ENCODE measurements at places on chromosomes 16 and 17.

- DNase-seq = no peak
Observed at GRCh38 chr17:48392857-48393256, 37.2 kb downstream of the SKAP1 start.

DNA sequence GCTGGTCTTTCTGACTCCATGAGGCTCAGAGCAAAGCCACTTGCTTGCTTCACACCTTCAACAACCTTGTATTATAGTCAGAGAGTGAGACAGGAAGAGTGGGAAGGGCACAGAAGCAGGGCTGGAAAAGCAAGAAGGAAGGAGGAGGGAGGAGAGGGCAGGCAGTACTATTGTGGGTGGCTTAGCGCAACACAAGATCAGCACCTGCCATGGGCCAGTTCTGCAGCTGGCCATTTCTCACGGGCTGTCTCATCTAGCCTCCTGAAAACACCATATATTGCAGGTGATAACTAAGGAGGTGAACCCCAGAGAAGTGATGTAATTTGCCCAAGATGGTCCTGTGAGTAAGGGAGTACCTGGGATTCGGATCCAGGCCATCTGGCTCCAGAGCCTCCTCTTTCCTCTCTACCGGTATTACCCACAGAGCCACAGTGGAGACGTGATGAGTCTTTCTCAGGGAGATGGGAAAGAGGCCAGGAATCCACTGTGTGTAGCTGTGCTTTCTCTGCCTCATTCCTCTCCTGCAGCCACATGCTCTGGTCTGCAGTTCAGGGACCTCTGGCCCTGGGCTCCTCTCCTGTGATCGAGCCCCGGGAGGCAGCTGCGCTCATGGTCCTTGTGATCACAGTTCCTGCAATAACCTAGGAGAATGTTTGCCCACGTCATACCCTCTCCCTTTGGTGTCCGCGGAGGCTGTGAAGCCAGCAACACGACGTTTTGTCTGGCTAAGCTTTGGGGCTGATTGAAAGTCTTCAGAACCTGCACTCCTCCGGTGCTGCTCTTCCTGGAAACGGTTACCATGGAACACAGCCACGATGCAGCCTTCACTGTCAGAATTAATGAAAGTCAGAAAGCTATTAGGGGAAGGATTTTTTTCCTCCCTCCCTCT lies 178.1 kb upstream of the CCL2 start:
- DNase-seq = no peak

DNA sequence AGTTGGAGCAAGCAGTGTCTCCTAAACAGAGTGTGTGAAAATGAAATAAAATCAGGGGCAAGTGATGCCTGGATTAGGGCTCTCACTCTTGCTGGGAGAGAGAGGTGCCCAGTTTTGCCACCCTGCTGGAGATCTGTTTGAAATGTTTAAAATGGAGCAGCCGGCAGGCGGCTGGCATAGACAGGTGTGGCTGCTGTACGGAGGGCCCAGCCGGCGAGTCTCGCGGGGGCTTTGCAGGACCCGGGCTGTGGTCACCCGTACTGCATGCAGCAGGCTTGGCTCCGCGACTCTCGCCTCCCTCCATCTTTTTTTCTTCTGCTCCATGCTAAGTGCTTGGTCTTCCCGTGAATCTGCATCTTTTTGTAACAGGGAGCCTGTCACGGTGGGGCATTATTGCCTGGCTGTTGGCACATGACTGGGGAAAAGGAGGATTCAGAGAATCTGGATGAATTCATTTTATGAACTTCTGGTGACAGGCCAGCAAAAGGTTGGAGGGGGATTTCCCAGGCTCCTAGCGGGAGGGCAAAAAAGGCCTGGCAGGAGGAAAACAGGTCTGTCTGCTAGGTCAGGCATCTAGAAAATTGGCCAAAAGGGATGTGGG lies 1.8 kb downstream of the ZNRF1 start:
- no peak for DNase-seq

DNA sequence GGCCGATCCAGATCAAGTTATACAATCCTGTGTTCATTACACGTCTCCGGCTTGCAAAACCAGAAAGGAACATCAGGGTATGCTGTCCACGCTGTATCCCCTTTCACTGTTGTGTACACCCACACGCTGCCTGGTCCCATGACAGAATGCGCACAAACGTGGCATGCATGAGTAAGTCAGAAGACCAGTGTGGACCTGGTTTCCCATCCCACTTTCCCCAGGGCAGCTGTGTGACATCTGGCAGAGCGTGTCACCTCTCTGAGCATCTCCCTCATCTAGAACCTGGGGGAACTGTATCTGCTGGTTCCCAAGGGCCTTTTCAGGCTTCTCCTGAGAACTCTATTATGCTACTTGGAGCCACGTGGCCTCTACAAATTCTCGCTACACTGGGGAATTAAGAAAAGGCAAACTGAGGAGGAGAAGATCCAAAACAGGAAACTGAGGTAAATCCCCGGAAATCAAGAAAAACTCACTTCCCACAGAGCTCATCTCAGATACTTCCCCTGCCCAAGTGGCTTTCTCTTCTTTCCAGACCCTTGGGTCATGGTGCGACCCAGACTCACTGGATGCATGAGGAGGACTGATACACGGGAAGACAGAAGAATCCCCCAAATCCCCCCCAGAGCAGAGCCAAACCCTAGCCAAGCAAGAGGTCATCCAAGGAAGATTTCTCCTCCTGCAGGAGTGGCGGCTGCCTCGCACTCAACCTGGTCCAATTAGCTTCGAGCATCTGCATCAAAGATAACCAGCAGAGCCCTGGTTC lies 139.3 kb downstream of the GAS7 start:
- no peak for DNase-seq

DNA sequence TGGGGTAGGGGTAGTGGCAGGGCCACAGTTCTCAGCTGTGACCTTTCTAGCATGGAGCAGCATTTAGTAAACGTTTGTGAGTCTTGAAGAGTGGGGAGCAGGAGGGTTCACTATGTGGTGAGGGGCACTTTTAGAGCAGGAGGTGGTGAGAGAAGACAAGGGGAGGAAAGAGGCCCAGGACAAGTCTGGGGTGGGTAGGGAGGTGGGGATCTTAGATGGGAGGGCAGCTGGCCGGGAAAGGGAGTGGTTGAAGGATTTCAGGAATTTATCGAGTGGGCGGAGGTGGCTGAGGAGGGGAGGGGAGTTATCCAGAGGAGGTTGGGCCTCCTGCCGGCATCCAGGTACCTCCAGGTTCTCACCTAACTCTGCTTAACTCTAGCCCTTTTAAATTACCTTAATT lies 1.9 kb downstream of the CLEC16A start:
- DNase-seq = no peak

GRCh38 chr17:17900615-17901520 lies 64.1 kb upstream of the SREBF1 start:
- no peak for DNase-seq

GRCh38 chr17:7688808-7689316 lies 585 bp downstream of the WRAP53 start:
- no peak for DNase-seq

GRCh38 chr17:66306446-66306845 lies 4.0 kb downstream of the PRKCA start:
- no peak for DNase-seq

GRCh38 chr16:27253526-27253930 lies 15.0 kb downstream of the NSMCE1 start:
- no peak for DNase-seq

- DNase-seq = no peak
Observed at GRCh38 chr17:15404106-15405057, 63.0 kb upstream of the TEKT3 start.

DNA sequence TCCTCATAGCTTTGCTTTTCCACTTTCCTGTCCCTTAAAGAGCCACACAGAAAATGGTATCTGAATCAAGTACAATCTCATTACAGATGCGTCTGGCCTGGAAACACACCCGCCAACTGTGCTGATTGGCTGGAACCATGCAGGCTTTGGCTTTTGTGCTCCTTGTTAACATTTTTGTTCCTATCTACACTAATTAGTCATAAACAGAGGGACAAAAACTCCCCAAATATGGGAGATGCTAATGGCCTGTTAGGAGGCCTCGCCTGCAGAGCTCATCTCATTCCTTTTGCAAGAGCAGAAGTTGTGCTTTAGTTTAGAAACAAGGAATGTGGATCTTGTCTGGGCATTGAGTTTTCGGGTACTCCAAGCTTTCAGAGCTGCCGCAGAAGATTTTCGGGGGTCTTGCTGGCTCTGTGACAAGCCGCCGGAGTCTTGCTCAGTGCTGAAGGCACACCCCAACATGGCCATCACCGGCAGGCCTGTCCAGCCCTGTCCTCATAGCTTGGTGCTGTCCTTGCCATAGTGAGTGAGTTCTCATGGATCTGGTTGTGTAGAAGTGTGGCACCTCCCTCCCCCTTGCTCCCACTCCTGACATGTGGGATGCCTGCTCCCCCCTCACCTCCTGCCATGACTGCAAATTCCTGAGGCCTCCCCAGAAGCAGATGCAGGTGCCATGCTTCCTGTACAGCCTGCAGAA lies 69.8 kb downstream of the METRNL start:
- DNase-seq = no peak

- peak; percentile 95 for DNase-seq
Observed at GRCh38 chr17:2400877-2401425, at the start of gene MNT. Gene MNT (minus strand): TSS chr17:2401060. CDS start chr17:2400712, 348 bp downstream.

GRCh38 chr17:3893720-3894116 lies 865 bp upstream of the CAMKK1 start:
- DNase-seq = no peak

DNA sequence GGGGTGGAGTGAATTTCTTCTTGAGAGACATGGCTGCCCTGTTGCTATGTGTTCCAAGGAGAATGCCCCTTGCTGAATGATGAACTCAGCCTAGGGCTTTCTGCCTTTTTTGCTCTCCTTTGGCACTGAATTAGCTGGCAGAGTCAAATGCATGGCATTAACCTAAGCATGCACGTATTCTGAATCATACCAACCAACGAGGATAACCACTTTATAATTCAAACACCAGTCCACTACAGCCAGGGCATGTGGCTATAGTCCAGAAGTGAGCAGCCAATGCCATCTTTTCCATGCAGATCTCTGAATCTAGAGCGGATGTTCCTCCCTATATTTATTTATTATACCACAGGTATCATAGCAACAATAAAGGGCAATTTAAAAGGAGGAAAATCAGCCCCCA lies 15.7 kb downstream of the TMIGD1 start:
- no peak for DNase-seq

- DNase-seq = no peak
Observed at GRCh38 chr17:77369544-77369971, 228.8 kb downstream of the SEC14L1 start.

- DNase-seq = peak; percentile 16
Observed at GRCh38 chr17:35117984-35118383, 1.7 kb downstream of the RAD51D start.

- no peak for DNase-seq
Observed at GRCh38 chr16:72064361-72064894, 1.4 kb downstream of the HPR start.

DNA sequence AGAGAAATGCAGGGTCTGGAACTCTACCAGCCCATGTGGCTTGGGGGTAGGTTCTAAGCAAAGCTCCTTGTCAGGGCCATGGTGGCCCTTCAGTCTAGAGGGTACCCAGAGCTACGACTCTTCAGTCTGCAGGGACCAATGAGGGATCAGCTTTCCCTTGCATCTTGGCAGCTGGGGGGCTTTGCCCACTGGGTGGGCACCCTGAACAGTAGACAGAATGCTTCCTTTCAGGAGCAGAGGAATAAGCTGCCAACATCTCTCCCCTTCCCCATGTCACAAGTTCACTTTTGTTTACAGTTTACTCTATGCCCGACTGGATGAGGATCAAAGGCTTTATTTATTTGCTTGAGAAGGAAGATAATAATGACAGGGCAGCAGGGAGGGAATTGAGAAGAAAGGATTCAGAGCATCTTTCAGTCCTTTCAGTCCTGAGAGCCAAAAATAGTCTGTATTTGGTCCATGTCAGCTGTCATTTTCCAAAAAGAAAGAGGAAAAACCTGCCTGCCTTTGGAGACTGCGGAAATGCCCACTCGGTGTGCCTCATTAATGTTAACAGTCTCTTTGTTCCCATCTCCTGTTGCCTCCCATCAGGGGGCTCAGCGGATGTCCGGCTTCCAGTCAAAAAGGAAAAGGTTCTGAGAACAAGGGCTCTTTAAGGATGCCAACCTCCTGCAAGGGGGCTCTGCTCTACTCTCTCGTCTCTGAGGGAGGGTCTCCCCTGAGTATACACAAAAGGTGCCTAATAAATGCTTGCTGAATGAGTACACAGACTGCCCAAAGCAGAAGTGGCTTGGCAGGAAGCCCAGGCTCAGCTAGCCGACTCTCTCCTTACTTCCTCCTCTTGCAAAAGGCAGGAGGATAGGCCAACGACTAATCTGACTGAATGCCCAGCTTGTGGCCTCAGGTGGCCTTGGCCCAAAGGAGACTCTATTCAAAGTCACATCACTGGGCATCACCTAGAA lies 17.1 kb downstream of the TRAF4 start:
- no peak for DNase-seq

GRCh38 chr16:81432937-81433557 lies 11.6 kb upstream of the CMIP start:
- DNase-seq = no peak

GRCh38 chr16:11797957-11798299 lies 870 bp upstream of the ZC3H7A start:
- no peak for DNase-seq

GRCh38 chr17:37713624-37714023 lies 31.2 kb downstream of the HNF1B start:
- no peak for DNase-seq

DNA sequence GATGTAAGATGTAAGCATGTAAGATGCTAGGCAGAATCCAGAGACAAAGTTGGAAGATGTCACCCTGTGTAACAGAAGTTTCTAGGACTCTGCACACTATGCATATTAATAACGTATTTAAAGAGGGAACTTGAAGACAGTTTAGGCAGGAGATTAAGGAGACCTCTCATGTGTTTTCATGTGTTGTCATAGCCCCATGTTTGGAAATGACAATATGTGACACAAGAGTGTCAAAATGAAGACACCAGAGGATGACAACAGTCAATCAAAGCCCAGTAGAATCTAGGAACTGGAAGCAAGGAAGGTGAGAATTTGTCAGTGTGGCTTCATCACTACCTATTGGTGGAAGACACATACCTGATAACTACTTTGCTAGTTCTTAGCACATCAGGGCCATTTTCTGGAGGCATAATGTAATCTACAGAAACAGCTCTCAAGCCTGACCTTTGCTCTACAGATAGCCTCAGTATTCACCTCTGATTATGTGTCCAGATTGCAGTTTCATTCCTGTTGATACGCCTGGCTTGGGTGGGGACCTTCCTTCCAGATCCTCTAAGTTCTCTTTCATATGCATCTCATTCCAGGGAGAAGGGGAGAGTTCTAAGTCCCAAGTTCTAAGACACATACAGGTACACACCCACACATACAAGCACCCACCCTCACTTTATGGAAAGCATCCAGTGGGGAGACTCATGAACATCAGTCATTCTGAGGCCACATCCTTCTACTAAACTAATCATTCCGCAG lies 26.3 kb downstream of the PMP22 start:
- DNase-seq = no peak

- DNase-seq = no peak
Observed at GRCh38 chr16:31344712-31345111, 10.3 kb upstream of the ITGAX start.

- DNase-seq = no peak
Observed at GRCh38 chr16:19691161-19691711, 26.8 kb downstream of the KNOP1 start.

GRCh38 chr17:39608142-39608981 lies 642 bp upstream of the NEUROD2 start:
- DNase-seq = no peak
